Neuronal stem cell (in vitro differentiated cells): ENCODE measurements at places on chromosomes 7 and 10.
A peak's percentile ranks its signal among the peaks of the same experiment; 100 is the strongest.

GRCh38 chr7:3969286-3969685 lies 668.2 kb downstream of the SDK1 start:
- no peaks in the 10 kb centered on the region for H3K36me3 ChIP-seq
- DNase-seq, result no peak
- H3K4me3 ChIP-seq, result no peak overlapping the region
- no peaks in the 10 kb centered on the region for H3K27me3 ChIP-seq
- no peaks in the 10 kb centered on the region for H3K4me1 ChIP-seq

- H3K27me3 ChIP-seq, result peaks cover 4% of the 10 kb centered on the region
- H3K4me1 ChIP-seq, result peaks cover 31% of the 10 kb centered on the region
- H3K36me3 ChIP-seq, result no peaks in the 10 kb centered on the region
These were observed 3.1 kb downstream of the PCOLCE start for GRCh38 chr7:100604976-100605911.

DNA sequence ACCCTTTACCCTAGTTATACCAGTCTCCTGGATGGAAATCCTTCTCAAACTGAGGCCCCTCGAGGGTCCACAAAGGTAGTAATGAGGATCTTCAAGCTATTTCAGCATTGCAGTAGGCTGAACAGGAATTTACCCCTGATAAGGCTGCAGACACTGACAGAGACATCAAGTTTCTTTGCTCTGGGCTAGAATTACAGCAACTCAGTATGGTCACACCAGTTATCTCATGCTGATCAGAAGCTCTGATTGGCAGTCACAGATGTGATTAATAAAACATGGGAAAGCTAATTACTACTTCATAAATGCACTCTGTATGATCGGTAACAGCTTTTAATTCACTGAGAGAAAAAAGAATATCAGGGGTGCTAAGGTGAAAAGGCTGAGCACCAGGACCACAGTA lies 30.6 kb downstream of the FAM204A start:
- DNase-seq, result no peak
- no peak overlapping the region for H3K27ac ChIP-seq
- peaks cover 6% of the 10 kb centered on the region for H3K4me1 ChIP-seq
- no peak overlapping the region for H3K4me3 ChIP-seq

DNA sequence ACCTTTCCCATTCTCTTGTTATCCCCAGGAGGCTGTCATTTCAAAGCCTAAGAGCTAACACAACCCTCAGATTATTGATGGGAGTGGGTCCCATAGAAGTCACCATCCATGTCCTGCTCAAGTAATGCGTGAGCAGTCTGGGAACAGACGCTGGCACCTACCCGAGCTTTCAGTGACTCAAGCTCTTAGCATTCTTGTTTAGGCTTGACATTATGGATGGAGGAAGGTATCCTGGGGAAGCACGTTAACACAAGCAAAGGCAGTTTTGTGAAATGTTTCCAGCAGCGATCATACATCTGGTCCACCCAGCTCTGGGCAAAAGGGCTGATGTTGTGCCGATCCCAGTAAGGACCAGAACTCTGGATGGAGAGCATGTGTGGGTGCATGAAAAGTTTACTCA lies 30.0 kb upstream of the AUTS2 start:
- H3K4me3 ChIP-seq, result no peak overlapping the region
- H3K27ac ChIP-seq, result no peak overlapping the region
- H3K36me3 ChIP-seq, result no peaks in the 10 kb centered on the region
- H3K4me1 ChIP-seq, result no peaks in the 10 kb centered on the region

DNA sequence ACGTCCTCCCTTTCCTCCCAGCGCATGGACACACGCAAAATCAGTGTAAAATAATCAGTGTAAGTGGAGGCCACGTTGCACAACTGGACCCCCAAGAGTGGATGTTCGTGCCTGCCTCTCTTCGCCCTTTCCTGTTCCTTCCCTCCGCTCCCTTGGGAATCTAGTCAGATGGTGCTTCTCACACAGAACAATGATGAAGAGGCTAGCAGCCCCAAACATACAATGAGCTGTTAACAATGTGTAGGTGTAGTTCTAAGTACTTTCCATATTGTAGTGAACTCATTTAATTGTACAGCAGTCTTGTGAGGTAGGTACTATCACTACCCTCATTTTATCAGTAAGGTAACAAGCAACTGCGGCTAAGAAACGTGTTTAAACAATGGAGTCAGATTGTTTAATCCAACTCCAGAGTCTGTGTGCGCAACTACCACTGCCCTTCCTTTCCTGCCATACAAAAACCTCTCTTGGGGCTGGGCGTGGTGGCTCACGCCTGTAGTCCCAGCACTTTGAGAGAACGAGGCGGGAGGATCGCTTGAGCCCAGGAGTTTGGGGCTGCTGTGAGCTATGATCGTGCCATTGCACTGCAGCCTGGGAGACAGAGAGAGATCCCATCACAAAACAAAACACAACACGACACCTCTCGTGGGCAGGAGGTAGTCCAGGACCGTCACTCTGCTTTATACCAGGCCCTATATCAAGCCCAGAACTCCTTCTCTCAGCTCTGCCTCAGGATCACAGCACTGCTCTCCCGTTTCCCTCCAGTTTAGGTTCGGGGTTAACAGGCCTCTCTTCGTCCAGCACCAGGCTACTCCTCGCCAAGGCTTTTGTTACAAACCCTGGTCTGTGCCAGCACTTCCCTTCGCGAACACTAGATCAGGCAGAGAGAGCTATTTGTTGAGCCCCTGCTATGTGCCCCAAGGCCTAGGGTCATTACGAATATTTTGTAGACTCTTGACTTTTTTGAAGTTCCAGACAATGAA lies 1.1 kb downstream of the FKBP9 start:
- no peak overlapping the region for H3K27ac ChIP-seq
- peaks cover 3% of the 10 kb centered on the region for H3K4me1 ChIP-seq
- no peaks in the 10 kb centered on the region for H3K27me3 ChIP-seq
- H3K4me3 ChIP-seq, result peak overlapping the region; percentile 42
- H3K36me3 ChIP-seq, result no peaks in the 10 kb centered on the region

DNA sequence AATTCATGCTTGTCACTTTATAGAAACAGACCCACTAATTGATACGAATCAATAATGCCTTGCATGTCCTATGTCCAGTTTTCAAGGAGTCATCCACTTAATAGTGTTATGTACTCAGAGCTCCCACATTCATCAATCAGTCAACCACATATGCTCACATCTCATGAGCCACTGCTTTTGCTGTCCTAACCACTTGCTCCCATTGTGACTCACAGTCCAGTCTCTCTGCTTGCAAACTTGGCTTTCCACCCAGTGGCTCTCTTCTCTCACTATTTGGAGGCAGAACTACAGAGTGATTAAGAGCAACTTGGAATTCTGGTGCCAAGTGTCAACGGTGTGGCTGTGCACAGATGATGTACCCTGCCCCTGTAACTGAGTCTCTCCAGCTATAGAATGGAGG lies 166.0 kb downstream of the SNX13 start:
- no peaks in the 10 kb centered on the region for H3K27me3 ChIP-seq
- no peaks in the 10 kb centered on the region for H3K36me3 ChIP-seq
- H3K4me3 ChIP-seq, result no peak overlapping the region
- no peak for DNase-seq

DNA sequence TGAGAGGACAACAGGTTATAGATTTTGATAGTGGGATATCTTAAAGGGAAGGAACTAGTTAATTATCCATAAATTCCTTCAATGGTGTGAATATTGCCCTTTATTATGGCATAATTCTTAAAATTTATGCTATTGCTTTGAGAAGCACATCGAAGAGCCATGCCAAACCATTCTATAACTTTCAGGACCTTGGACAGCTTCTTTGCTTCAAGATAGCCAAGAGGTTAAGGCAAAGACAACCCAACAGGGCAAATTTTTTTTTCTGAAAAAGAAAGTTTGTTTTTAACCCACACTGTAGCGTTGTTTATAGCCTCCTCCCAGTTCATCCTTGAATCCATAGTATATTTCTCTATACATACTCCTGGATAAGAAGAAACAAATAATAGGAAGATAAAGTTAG lies 103.2 kb downstream of the NRG3 start:
- H3K4me3 ChIP-seq, result no peak overlapping the region
- H3K27ac ChIP-seq, result no peak overlapping the region
- no peaks in the 10 kb centered on the region for H3K4me1 ChIP-seq
- no peaks in the 10 kb centered on the region for H3K36me3 ChIP-seq
- H3K27me3 ChIP-seq, result no peaks in the 10 kb centered on the region
- peak; percentile 61 for DNase-seq

GRCh38 chr7:34991938-34992840 lies 45.1 kb downstream of the DPY19L1 start:
- peaks cover 3% of the 10 kb centered on the region for H3K4me1 ChIP-seq
- no peak overlapping the region for H3K4me3 ChIP-seq
- no peaks in the 10 kb centered on the region for H3K36me3 ChIP-seq
- no peaks in the 10 kb centered on the region for H3K27me3 ChIP-seq
- H3K27ac ChIP-seq, result no peak overlapping the region

GRCh38 chr7:69778138-69778537 lies 179.9 kb downstream of the AUTS2 start:
- no peaks in the 10 kb centered on the region for H3K27me3 ChIP-seq
- no peak overlapping the region for H3K27ac ChIP-seq
- H3K4me1 ChIP-seq, result peaks cover 7% of the 10 kb centered on the region
- H3K4me3 ChIP-seq, result no peak overlapping the region
- no peak for DNase-seq
- H3K36me3 ChIP-seq, result no peaks in the 10 kb centered on the region

GRCh38 chr7:137591421-137591837 lies 247.9 kb upstream of the PTN start:
- no peak overlapping the region for H3K27ac ChIP-seq
- no peaks in the 10 kb centered on the region for H3K36me3 ChIP-seq
- DNase-seq, result no peak
- H3K4me3 ChIP-seq, result no peak overlapping the region

- peaks cover 6% of the 10 kb centered on the region for H3K27me3 ChIP-seq
- H3K36me3 ChIP-seq, result no peaks in the 10 kb centered on the region
- DNase-seq, result no peak
- no peak within 1 kb of the TSS for H3K4me3 ChIP-seq
- H3K27ac ChIP-seq, result no peak within 1 kb of the TSS
These were observed at the start of gene CYP17A1 for GRCh38 chr10:102837230-102837721. CYP17A1 (minus strand) TSS chr10:102837413; CDS start chr10:102837361, 52 bp downstream.

DNA sequence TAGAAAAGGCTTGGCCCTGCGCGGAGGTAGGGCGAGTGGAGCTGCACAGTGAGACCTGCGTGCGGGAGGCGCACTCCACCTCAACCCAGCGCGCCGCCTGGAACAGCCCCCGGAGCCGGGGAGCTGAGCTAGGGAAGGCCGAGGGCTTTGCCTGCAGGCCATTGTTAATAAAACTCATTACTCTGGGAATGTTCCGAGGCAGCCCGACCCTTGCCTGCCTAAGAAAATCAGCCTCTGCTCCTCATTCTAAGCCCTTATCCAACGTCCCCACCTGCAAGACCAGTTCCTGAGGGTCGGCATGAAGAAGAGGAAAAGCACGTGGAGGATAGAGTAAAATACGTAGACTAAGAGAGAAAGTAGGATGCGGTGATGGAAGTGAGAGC lies 55.3 kb downstream of the C7orf25 start:
- H3K36me3 ChIP-seq, result no peaks in the 10 kb centered on the region
- no peak overlapping the region for H3K27ac ChIP-seq
- no peaks in the 10 kb centered on the region for H3K27me3 ChIP-seq
- DNase-seq, result no peak
- H3K4me1 ChIP-seq, result no peaks in the 10 kb centered on the region
- no peak overlapping the region for H3K4me3 ChIP-seq

DNA sequence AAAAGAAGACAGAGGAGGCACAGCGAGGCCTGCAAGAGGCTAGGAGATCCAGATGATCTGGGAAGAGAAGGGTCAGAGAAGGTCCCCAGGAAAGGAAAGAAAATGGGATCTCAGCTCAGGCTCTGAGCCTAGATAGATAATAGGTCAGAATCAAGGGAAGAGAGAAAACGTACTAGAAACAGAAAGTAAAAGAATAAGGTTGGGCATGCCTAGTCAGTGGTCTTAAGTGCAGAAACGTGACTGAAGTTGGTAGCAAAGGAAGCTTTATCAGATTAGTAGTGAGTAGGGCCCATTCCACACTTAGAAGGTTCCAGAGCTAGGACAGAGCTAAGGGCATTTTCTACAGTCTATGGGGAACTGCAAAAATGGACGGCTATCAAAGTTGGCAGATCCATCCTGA lies 84.8 kb upstream of the ASAH2 start:
- H3K4me3 ChIP-seq, result no peak overlapping the region
- no peak for DNase-seq
- no peaks in the 10 kb centered on the region for H3K27me3 ChIP-seq
- H3K27ac ChIP-seq, result no peak overlapping the region
- no peaks in the 10 kb centered on the region for H3K4me1 ChIP-seq

DNA sequence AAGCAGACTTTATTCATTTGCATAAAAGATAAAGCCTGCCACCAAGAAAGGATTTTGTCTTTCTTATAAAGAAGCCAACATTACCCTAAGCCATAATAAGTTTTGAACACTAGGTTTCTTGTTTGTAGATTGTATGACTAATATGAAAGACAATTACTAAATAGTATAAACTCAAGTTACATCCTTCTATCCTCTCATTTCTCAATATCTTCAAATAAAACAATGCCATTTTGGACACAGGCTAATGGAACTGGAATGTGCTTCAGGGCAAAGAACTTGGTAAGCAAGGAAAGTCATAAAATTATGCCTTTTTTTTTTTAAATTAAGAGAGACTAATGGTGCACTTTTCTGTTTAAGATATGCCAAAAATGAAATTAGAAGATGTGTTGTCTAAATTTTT lies 137.7 kb downstream of the DKK1 start:
- H3K4me1 ChIP-seq, result no peaks in the 10 kb centered on the region
- no peaks in the 10 kb centered on the region for H3K36me3 ChIP-seq
- H3K27ac ChIP-seq, result no peak overlapping the region
- DNase-seq, result no peak
- no peak overlapping the region for H3K4me3 ChIP-seq
- no peaks in the 10 kb centered on the region for H3K27me3 ChIP-seq

DNA sequence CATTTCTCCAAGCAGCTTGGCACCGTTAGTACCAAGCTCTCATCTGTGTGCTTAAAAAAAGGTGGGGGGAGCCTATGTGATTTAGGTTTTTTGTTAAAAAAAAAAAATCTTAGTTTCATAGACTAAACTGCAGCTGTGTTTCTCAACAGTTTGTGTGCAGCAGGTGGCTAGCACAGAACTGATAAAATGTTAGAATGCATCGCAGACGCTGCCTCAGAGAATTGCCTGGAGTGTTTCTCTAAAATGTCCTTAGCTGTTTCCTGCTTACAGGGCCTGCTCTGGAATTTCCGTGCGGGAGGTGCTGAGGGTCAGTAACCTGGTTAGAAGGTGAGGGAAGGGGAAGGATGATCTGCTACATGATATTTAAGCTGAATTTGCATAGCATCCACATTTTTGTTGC lies 268.9 kb downstream of the PLXDC2 start:
- no peaks in the 10 kb centered on the region for H3K27me3 ChIP-seq
- peaks cover 4% of the 10 kb centered on the region for H3K4me1 ChIP-seq
- no peak for DNase-seq
- H3K4me3 ChIP-seq, result no peak overlapping the region
- H3K27ac ChIP-seq, result no peak overlapping the region

GRCh38 chr10:89384474-89385340 lies 6.9 kb downstream of the IFIT1B start:
- H3K27me3 ChIP-seq, result no peaks in the 10 kb centered on the region
- H3K27ac ChIP-seq, result no peak overlapping the region
- peaks cover 3% of the 10 kb centered on the region for H3K4me1 ChIP-seq
- no peaks in the 10 kb centered on the region for H3K36me3 ChIP-seq
- no peak overlapping the region for H3K4me3 ChIP-seq
- DNase-seq, result no peak

GRCh38 chr7:28800150-28800549 lies 158.0 kb downstream of the TRIL start:
- H3K27me3 ChIP-seq, result no peaks in the 10 kb centered on the region
- peaks cover 15% of the 10 kb centered on the region for H3K36me3 ChIP-seq
- H3K27ac ChIP-seq, result no peak overlapping the region
- no peak for DNase-seq
- H3K4me1 ChIP-seq, result peaks cover 3% of the 10 kb centered on the region
